ENCODE measurements at places on chromosomes 1 and 21.

- DNase-seq, result no peak
These were observed 112.0 kb upstream of the ADAMTS5 start for GRCh38 chr21:27078915-27079314.

DNA sequence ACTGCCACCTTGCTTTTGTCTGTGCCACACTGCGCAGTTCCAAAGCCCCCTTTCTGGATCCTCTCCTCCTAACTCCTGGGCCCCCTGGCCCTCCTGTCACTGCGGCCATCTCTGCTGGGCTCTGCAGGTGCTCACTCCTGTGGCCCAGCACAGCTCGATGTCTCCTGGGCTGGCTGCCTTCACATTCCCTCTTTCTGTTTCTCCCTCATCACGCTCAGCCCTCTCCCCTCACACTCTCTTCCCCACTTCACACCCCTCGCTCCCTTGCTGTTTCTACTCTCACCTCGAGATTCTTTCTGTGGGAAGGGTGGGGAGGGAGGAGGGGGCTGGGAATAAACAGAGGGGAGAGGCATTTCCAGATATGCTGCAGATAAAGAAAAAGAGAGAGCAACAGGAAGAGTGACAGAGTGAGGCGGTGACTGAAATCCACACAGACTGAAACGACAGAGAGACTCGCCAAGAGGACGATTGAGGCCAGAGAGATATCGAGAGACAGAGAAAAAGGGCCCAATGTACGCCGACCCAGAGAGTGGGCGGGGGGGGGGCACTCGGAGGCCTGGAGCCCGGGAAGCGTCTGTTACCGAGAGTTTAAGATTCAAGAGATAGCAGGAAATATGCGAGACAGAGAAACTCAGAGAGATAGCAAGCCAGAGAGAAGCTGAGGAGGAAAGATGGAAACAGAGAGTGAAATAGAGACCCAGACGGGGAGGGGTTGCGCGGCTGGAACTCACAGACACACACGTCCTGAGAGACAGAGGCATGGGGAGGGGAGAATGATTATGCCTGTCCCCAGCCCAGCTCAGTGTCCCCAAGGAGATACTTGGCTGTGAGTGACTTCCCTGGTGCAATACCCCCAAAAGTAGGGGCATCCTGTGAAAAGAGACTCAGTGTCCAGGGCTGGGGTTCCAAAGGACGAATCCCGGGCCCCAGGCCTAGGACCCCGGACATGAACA is 666 bp downstream of the CSF3R start:
- no peak for DNase-seq

DNA sequence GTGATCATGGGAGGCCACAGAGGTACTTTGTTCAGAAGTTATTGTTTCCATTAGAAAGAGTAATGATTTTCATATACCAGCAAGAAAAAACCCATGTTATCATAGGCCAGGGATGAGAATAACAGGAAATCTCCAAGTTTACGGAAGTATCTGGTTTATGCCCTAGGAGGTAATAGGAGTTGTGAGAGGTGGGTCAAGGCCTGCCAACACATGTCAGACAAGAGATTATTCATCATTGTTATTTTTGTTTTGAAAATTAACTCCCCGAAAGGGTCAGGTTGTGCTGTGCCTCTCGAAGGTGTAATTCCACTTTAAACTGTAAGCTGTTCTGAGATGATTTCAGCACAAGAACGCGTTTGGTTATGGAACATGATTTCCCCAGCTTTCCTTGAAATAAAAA is 218.4 kb downstream of the CAMTA1 start:
- no peak for DNase-seq

- DNase-seq, result no peak
These were observed 28.7 kb downstream of the KCNA3 start for GRCh38 chr1:110645821-110646735.

DNA sequence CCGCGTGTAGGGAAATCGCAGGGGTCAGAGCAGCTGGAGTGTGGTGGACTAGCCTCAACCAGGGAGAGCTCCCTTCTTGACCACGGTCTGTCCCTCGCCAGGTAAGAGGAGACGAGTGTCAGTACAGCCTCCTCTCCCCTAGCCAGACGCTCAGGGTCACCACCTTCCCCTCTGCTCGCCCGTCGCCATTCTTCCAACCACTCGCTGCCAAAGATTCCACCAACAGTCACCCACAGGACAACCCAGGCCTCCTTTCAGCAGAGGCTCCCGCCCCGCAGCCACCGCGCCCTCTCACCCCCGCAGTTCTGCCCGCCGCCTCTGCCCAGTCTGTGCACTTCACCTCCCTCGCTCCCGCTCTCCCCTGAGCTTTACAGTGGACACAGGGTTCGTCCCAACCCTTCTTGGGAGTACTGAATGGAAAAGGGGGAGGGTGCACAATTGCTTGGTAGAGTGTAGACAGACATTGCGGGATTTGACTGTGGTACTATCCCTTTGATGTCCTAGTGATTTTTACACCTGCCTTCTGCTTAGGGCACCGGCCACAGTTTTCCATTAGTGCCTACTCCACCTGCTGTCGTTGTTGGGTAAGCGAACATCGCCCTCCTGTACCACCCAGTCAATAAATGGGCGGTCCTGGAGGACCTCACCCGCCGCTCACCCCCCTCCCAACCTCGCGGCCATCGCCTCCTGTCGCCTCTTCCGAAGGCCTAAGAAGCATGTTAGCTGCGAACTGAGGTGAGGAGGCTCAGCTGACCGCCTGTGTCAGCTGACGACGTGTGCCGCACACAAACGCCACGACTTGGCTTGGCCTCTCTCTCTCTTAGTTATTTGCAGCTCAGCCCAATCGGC is 9.2 kb upstream of the NBPF11 start:
- DNase-seq, result peak; percentile 2

DNA sequence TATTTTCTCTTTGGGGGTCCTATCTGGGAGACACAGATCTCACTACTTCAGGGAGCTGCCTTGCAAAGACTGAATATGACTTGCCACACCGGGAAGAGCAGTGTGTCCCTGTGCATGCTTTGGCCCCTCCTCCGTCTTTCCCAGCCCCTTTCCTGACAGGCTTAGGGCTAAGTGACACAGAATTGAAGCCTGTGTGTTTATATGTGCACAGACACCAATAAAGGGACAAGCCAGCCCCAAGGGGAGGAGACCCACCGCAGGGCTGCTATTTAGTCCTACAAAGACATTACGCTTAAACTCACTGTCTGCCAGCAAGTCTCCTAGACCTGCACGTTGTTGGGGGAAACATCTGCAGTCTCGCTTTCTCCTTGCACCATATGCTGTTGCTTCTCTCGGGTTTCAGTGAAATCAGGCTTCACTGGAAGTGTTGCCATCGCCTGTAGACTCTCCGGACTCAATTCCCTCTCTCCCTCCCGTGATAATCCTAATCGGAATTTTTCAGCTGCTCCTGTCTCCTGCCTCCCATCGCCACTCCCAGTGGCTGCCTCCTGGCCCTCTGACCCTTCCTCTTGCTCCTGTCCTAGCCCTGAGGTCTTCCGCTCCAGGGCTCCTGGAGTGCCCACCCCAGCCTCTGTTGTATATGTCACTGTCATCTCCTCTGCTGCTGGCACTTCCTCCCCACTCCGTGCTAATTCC is 58.5 kb upstream of the LRRC53 start:
- no peak for DNase-seq

GRCh38 chr1:113641396-113641795 is 117.9 kb downstream of the PHTF1 start:
- no peak for DNase-seq

- no peak for DNase-seq
These were observed 23.1 kb downstream of the DNAJC8 start for GRCh38 chr1:28209700-28210099.

- DNase-seq, result no peak
These were observed 15.9 kb upstream of the IFI6 start for GRCh38 chr1:27687906-27688305.

GRCh38 chr1:109185990-109186732 is 27.6 kb upstream of the SARS1 start:
- DNase-seq, result no peak

DNA sequence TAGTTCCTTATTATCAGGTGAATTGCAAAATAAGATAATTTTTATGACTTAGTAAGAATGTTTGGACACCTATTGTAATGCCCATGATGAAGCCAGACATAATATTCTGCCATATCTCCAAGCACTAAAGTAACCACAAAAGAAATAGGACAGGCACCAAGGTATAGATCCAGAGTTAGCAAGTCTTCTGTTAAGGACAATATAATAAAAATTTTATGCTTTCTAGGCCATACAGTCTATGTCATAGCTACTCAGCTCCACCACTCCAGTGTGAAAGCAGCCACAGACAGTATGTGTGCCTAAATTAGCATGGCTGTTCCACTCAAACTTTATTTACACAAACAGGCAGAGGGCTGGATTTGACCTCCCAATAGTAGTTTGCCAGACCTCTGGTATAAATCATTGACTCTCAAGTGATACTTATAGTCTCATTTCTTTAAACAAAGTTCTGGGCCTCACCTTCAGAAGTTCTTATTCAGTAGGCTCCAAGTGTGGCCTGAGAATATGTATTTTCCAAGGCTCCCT is 88.3 kb downstream of the SCMH1 start:
- DNase-seq, result no peak

GRCh38 chr1:7623842-7624241 is 147.3 kb upstream of the VAMP3 start:
- DNase-seq, result no peak

GRCh38 chr21:16532840-16533239 is 803.1 kb downstream of the USP25 start:
- DNase-seq, result no peak

DNA sequence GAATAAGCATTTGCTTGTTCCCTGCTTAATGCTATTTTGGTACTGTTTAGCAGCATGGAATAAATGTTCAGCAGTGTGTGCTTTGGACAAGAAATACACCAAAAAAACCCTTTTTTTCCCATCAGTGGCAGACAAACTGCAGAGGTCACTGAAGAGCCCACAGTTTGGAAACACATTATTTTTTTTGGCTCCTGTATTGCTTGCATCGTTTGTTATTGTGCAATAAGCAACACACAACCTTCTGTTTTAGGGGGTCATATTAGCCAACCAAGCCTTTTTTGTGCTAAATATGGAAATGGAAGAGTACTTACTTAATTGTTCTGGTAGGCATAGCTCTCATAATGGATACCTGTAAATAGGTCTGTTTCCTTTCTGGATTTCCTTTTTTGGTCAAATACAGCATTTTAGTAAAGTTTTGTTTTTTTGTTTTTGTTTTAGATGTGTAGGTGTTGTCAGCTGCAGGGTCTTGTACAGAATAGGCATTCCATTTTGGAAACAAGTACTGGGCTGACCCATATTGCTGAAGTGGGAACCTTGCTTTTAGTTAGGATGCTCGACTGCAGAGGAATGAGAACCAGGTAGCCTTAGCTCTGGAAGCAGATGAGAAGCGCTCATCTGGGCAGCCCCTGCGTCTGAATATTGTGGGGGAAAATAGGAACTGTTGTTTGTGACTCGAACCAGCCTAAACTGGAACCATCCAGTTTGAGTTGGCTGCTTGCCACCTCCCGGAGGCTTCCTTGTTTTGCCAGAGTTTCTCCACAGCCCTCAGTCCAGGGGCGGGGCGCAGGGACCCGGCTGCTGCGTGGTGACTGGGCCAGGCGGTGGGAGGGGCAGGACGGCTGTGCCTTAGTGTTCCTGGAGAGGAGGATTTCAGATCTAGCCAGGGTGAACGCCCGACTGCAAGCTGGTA is 38.4 kb downstream of the SPEN start:
- DNase-seq, result peak; percentile 94

DNA sequence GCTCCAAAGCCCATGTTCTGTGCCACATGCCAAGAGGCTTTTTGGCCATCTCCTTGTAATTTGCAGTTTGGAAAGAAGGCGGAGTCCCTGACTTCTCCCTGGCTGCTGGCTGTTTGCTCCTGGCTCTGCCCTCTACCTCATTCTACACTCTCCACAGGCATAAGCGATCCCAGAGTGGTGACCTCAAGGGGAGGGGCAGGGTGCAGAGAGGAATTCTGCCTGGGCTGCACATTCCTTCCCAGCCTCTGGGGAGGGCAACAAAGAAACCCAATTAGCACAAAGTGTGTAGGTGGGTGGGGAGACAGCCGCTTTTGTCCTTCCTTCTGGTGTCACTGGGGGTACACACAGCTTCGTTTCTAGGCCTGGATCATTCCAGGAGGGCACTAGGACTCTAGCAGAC is 95.3 kb downstream of the HIVEP3 start:
- peak; percentile 93 for DNase-seq

DNA sequence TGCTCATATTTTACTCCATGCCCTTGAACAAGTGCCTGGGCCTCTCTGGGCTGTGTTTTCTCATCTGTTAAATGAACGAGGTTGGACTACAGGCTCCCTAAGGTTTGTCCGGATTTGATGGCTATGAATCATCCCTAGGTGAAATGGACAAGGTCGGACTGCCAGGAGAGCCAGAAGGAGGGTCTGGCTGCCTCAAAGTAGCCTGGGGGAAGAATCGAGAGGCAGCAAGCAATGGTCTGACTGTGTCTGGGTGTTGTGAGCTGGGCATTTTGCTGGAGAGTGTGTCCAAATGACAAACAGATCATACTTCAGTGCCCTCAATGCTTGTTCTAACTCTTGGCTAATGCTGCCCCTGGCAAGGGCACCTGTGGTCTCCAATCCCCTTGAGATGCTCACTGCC is 730.9 kb downstream of the PTPRU start:
- no peak for DNase-seq

DNA sequence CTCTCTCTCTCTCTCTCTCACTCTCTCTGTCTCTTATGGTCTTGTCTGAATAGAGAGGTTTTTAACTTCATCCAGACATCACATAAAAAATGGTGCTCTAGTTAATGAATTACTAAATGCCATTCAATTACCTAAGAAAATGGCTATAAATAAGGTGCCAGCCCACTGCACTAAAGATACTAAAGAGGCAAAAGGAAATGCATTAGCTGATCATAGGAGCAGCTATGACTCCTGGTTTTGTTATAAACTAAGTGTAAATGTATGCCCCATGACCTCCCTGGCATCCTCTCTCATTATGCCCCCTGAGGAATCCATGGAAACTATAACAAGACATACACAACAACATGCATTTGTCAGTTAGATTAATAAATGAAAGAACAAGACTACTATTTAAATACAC is 57.5 kb upstream of the PDC start:
- DNase-seq, result no peak

GRCh38 chr1:211874521-211875347 is 44.2 kb upstream of the LPGAT1 start:
- DNase-seq, result no peak

DNA sequence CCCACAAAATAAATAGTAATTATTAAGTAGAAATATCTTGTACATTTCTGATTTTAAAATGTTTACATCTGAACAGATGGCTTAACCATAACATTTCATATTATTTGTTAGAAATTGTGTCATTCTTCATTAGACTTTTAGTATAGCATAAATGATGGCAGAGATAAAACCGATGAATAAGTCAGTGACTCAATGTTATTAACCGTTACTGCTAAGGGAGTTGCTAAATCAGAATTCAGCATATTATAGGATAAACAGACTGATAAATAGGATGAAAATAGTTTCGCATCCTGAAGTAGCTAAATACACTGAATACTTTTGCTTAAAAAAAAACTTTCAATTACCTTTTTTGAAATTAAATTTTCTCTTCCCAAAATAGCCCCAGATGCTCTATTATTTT is 610.6 kb upstream of the ZP4 start:
- no peak for DNase-seq

- no peak for DNase-seq
These were observed 51.1 kb downstream of the LACTBL1 start for GRCh38 chr1:22921452-22922126.

- no peak for DNase-seq
These were observed 156.1 kb upstream of the IVNS1ABP start for GRCh38 chr1:185473186-185473585.

Measured in GM23338 (cell line).